GM23248 (cell line): ENCODE measurements at places on chromosomes 3 and 15.

- no peak for DNase-seq
Observed at GRCh38 chr3:25775936-25776335, 7.3 kb downstream of the NGLY1 start.

- peak; percentile 20 for DNase-seq
Observed at GRCh38 chr3:14810070-14810791, 8.5 kb upstream of the FGD5 start.

- DNase-seq = peak; percentile 66
Observed at GRCh38 chr15:55897560-55898336, 95.7 kb downstream of the NEDD4 start.

- no peak for DNase-seq
Observed at GRCh38 chr3:79184251-79184650, 583.5 kb downstream of the ROBO1 start.
